Activated naive CD8-positive, alpha-beta T cell treated with anti-CD3 and anti-CD28 coated beads for 36 hours (primary cell): ENCODE measurements at places on chromosomes 3 and 15.
A peak's percentile ranks its signal among the peaks of the same experiment; 100 is the strongest.

DNA sequence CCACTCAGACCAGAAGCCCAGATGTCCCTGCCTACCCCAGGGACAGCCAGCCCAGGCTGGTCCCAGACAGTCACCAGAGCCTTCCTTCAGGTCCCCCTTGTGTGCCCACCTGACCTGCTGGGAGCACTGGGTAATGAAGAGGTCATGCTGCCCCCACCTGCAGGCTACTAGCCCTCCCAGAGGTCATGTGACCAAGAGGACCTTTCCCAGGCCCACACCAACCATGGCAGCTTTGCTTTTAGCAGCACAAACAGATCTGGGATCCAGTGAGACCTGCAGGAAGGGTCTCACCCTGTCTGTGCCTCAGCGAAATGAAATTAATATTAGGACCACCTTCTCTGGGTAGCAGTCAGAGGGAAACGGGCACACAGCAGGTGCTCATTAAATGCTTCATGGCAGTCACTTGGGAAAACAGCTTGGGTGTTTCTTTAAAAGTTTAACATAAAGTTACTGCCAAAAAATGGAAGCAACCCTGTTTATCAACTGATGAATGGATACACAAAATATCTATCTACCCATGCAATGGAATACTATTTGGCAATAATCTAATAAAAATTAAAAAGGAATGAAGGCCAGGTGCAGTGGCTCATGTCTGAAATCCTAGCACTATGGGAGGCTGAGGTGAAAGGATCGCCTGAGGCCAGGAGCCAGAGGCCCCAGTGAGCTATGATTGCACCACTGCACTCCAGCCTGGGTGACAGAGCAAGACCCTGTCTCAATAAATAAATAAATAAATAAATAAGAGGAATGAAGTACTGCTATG, 43.7 kb downstream of the DNAJB8 start:
- DNase-seq: no peak

- DNase-seq: no peak
Measured at GRCh38 chr3:55661141-55661540, 174.0 kb upstream of the WNT5A start.

DNA sequence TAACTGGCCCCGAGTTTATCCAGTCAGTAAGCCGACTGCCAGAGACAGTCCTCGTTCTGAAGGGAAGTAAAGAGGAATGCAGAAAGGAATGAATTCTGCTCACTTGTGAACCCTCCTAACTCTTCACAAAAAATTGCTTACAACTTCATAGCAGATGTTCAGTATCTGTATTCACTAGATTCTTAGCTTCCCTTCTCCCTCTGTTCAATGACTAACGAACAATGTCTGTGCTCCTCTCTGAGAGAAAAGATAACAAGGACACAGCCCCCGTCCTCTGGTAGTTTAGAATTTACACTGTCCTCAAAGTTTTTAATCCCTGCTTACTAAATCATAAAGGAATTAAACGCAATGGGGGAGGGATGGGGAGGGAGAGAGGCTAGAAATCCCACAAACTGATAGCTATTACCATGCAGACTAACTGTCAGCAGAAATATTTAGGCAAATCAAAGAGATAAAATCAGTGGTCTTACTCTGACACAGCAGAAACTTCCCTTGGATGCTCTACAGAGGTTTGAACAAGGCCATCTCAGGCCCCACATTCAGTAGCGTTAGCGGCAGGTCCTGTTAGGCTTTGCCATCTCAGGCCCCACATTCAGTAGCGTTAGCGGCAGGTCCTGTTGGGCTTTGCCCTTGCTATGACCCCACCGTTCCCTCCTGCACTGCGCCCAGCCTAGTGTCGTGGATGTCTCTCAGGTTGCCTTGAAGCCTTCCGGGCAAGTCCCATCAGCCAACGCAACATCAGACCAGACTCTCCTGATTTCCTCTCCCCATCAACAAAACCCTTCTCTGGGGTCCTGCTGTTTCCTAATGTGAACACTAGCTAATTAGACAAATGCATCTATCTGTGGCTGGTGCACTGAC, 23.4 kb downstream of the NRROS start:
- no peak for DNase-seq

- no peak for DNase-seq
Measured at GRCh38 chr3:43923104-43923882, 232.6 kb downstream of the ABHD5 start.

DNA sequence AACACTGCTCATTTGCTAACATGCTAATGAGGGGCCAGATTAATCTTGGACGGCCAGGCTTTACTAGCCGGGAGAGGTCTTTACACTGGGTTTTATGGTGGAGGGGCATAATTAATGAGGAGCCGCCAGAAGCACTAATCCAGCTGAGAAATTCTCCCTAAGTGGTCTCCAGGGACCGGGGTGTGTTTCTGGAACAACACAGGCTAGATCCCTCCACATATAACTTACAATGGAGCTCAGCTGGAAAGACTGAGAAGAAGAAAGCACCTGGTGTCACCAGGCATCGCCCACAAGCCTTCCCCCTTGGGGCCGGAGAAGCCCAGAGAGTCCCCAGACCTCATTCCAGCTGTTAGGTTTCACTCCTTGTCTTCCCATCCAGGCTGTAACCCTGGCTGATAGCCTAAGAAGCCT, 127.5 kb downstream of the MEGF11 start:
- no peak for DNase-seq

DNA sequence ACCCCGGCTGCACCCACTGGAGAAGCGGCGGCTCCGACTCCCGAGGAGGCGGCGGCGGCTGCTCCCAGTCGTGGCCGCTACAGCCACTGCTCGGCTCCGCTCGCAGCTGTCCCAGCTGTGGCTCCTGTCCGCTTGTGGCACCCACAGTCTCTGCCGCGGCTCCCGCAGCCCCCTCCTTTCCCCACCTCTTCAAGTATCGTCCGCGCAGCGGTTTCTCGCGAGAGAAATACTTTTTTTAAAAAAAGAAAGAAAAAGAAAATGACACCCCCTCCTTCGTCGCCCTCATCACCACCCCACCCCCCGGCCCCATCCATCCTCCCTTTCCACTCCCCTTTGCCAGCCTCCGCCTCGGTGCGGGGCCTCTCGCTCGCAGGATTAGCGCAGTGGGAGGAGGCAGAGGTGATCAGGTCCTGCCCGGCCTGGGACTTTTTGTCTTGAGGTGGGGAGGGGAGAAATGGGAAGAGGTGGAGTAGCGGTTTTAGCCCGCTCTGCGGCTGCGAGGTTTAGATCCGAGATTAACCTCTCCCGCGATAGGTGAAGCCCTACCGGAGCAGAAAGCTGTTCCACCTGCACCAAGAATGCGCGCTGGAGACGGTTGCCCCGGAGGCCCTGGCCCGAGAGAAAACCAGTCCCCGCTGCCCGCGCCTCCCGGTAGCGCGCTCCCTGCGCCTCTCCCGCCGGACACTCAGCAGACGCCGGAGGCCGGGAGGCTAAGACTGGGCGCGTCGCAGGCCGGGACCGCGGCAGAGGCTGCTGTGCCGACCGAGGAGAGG, at the start of gene FBN1:
Gene FBN1 (minus strand): TSS at position 152 of the 773 bp plus-strand sequence. CDS start 940 bp downstream, outside the sequence.
- peak; percentile 45 for DNase-seq
